T-helper 2 cell (primary cell): ENCODE measurements at places on chromosomes 3 and 15.

GRCh38 chr15:73034221-73034620 lies 18.0 kb upstream of the NEO1 start:
- no peak for DNase-seq

- no peak for DNase-seq
These were observed 312.1 kb downstream of the SLC9A9 start for GRCh38 chr3:143535994-143536784.

GRCh38 chr3:29771602-29772001 lies 490.7 kb downstream of the RBMS3 start:
- no peak for DNase-seq

- DNase-seq = peak; percentile 75
These were observed 296.8 kb downstream of the RORA start for GRCh38 chr15:60932051-60932915.

DNA sequence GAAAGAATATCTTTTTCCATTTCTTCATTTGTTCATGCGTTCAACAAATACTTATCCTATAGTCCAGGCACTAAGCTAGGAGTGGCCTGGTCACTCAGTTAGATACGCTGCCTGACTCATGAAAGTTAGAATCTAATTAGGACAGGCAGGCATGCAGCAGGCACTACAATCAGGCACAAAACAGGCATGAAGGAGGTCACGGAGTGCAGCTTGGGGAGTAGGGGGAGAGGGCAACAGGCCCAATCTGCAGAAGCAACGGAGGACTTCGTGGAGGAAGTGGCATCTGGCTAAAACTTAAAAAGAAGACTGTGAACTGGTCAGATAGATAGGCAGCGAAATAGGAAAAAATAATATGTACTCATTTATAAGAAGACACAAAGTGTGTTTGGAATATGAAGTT lies 420.9 kb downstream of the MAGI1 start:
- no peak for DNase-seq

GRCh38 chr15:51484781-51485180 lies 137.8 kb downstream of the DMXL2 start:
- no peak for DNase-seq

DNA sequence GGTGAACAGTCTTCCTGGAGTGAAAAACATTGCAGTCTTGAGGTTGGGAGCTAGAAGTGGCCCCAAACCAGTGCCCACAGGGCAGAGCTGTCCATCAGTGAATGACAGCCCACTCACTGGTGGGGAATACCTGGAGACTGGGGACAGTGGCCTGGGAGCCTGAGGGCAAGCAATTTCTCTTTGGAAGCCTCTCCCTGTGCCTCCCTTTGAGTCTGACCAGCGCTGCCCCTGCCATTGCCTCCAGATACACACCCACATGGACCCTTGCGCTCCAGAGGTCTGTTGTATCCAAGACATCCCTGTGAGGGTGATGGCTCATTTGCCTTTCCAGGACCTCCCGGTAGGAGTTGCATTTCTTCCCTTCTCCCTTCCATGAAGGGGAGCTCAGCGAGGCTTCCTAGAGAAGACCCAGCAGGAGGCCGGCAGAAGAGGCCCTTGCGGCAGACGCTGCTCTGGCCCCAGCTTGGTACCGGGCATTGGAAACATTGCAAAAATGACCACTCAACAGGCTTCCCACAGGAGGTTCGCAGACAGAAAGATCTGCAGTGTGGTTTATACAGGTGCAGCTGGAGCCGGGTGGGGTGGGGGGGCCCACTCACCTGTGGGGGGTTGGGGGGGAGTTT lies 38.5 kb downstream of the KLF13 start:
- DNase-seq = no peak

DNA sequence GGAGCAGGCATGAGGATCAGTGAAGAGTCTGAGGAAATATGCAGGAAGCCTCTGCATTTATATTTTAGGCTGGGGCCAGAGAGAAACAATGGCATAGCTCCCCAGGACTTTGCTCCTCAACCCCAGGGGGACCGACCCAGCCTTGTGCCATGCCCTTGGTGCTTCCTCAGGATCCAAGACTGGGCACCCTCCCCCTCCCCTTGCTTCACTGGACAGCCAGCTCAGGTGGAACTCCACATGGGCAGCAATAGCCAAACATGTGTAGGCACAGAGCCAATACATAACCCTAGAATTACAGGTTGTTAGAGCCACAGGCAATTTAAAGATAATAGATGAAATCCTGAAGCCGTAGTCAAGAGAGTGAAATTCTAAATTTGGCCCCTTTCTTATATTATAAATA lies 73.0 kb upstream of the ETV5 start:
- no peak for DNase-seq

- DNase-seq = peak; percentile 78
These were observed 376 bp downstream of the KPNA4 start for GRCh38 chr3:160564949-160565441.

GRCh38 chr3:30496066-30496966 lies 110.1 kb upstream of the TGFBR2 start:
- DNase-seq = no peak

DNA sequence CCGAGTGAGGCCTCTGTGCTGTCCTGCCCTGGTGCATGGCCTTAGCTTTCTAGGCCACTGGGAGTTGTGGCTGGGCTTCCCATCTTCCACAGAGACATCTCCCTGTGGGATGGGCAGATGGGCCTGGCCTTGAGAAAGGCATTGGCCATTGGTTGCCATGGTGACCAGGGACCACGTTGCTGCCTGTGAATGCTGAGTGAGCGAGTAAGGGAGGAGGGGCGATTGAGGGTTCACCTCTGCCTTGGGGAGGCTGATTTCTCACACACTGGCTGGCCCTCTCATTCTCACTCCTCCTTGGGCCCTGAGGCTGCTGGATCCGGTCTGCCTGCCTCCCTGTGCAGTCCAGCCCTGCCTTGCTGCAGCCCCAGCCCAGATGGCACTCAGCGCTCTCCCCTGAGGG lies 26.4 kb upstream of the DOCK3 start:
- no peak for DNase-seq

GRCh38 chr3:126553284-126554084 lies 5.2 kb downstream of the C3orf22 start:
- no peak for DNase-seq

DNA sequence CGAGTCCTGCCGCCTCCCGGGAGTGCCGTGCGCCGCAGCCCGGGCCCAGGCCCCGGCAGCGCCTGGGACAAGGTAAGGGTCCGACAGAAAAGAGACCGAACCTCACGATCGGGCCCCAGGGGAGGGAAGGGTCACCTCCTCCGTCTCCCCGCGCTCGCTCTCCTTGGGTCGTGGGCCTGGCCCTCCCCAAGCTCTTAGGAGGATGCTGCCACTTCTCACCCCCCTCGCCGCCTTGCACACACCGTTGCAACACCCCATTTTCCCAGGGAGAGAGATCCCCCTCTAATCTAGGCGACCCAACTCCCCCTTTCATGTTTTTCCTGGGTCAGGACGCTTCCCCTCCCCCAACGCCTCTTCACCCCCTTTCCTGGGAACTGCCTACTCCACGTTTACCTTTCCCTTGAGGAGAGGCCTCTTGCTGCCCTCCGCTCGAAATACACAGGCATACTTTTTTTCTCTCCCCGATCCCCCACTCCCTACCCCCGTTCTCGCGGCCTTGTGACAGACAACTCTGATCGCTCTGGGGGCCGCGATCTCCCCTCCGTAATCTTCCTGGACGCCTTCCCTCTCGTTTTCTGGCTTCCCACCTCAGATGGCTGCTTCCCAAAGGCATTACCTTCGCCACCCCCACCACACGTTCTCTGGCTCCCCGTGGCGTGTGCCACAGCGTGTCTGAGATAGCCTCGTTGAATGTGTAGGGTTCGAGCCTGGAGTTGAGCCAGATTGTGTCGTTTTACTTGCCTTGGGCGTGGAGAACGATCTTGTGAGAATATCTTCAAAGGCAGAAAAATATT lies 688 bp downstream of the SETD5 start:
- DNase-seq = peak; percentile 12

DNA sequence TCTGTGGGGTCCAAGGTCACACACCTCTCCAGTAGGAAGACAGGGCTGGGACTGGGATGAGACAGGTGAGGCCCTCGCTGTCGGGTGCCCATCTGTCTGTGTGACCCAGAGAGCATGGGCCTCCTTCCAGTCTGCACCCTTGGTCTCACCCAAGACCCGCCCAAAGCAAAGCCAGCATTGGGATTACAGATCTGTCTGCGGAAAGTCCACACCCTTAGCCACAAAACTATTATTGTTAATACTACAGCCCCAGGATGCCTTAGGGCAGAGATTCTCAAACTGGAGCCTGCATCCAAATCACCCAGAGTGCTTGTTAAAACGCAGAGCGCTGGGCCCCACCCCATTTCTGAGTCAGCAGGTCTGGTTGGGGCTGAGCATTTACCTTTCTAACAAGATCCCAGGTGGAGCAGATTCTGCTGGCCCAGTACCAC lies 58.5 kb upstream of the ZNF148 start:
- no peak for DNase-seq

GRCh38 chr3:132288357-132288756 lies 28.9 kb upstream of the ACP3 start:
- no peak for DNase-seq

DNA sequence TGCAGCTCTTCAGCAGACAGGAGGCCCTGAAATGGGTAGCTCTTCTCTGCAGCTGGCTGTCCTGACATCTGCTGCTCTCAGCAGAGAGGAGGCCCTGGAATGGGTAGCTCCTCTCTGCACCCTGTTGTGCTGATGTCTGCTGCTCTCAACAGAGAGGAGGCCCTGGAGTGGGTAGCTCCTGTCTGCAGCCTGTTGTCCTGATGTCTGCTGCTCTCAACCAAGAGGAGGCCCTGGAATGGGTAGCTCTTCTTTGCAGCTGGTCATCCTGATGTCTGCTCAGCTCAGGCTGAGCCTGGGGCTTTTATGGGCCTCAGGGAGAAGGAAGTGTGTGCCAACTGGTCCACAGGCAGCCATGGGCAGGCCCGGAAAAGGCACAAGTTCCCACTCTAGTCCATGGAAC lies 66.6 kb downstream of the PIK3CB start:
- DNase-seq = no peak

DNA sequence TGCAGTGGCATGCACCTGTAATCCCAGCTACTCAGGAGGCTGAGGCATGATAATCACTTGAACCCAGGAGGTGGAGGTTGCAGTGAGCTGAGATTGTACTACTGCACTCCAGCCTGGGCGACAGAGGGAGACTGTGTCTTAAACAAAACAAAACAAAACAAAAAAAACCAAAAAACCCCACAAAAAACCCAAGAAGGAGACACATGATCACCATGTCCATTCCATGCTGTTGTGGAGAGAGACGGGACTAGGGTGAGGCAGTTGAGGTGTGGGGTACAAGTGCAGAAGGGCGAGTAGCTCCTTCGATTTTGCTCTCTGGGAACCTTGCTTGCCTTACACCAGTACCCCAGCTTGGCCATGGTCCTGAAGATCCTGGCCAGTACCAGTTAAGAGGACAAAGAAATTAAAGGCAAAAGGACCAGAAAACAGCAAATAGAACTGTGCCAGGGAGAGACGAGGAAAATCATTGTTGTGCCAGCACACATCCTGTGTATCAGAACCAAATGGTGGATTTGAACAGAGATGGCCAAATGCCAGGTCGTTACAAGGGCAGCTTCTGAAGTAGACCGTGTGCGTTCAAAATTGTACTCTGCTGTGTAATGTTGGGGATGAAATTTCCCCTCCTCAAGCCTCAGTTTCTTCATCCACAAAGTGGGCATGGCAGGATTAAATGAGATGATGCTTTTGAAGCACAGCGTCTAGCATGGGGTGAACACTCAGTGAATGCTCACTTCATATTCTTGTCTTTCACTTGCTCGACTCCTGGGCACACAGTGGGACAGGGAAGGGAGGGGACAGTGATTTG lies 42.9 kb upstream of the CTSH start:
- no peak for DNase-seq

DNA sequence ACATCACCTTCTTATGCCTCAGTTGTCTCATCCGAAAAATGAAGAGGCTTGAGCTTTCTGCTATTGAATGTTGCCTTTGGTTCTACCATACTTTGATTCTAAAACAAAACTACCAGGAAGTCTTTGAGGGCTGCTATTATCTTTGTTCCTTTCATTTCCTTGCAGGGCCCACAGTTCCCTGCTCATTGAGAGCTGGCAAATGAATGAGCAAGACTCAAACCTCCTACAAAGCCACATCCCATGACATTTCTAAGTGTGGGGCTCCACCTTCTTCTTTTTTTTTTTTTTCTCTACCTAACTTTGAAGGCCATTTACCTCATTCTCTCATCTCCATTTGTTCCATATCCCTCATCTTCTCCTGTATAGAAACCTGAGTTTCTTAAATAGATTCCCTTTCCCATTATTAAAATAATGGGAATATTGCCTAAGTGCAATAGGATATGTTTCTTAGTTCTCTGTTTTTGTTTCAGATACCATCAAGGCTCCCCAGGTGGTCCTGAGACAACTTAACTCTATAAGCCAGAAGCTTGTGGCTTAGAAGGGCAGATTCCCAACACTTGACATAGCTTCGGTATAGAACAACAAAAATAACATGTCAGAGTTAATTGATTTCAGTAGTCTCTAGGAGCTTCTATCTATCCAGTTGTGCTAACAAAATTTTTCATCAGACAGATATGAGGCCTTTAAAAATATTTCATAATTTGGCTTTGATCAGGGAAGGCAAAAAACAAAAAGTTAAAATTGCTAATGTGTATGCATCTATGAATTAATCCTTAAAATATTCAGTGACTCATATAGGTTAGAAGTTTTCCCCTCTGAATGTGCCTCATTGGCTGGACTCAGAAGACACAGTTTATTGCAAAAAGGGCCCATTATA lies 951.6 kb downstream of the TUSC7 start:
- no peak for DNase-seq

- no peak for DNase-seq
These were observed 19.5 kb downstream of the PRKCD start for GRCh38 chr3:53180305-53181023.

DNA sequence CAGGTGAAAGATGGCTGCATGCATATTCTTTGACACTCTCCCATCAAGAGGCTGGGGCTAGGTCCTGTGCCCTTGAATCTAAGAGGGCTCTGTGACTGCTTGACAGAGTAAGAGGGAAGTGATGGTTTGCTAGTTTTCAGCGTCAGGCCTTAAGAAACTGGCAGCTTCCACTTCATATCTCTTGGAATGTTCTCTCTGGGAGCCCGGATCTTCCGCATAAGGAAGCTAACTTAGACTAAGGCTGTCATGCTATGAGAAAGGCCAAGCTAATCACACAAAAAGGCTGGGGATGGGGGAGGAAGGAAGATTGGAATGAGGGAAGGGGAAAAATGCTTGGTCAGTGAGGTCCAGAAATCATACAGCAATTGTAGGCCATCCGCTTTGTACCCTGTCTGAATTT lies 50.0 kb downstream of the MB21D2 start:
- DNase-seq = no peak

DNA sequence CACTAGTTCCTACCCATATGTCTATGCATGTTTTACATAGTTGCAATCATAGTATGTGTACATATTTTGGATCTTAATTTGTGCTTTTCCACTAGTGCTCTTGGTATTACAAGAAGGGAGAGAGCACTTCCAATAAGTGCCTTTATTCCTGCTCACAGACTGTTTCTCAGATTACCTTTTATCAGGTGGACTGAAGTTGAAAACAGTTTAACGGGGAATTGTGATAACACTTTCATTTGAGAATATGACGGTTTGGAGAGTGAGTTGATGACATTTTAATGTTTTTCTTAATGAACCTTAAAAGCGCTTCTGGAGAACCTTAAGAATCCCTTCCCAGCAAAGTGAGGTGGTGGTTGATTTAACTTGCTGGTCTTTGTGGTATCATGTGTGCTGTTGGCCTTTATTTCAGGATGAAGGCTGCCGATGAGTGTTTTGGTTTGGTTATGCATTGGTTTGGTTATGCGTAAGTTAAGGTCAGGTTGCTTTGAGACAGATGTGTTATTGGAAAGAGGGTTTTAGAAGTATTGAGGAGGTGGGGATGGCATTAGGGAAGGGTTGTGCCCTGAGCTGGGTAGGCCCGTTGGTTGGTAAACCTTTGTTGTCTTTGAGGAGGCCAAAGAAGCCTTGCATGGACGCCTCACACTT lies 2.8 kb downstream of the EDEM1 start:
- DNase-seq = peak; percentile 57

- DNase-seq = no peak
These were observed 25.2 kb upstream of the GOLGA6C start for GRCh38 chr15:75232826-75233503.
